GF-D8 (cell line): ENCODE measurements at places on chromosomes 1 and 21.

DNA sequence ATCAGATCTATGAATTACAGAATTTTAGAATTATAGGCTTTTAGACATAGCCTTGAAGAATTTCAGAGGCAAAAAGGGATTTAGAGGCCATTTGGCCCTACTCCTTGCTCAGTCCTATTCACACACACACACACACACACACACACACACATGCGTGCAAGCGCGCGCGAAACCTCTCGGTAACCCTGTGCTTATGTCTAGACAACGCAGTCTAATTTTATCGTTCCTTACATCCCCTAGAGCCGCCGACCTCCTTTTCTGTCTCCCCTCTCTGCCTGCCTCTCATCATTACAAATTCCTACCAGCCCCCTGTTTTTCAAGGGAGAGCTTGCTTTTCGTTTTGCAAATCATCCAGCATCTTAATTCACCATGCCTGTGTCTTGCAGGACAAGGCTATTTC, 252.1 kb downstream of the FOXD2 start:
- DNase-seq = no peak

DNA sequence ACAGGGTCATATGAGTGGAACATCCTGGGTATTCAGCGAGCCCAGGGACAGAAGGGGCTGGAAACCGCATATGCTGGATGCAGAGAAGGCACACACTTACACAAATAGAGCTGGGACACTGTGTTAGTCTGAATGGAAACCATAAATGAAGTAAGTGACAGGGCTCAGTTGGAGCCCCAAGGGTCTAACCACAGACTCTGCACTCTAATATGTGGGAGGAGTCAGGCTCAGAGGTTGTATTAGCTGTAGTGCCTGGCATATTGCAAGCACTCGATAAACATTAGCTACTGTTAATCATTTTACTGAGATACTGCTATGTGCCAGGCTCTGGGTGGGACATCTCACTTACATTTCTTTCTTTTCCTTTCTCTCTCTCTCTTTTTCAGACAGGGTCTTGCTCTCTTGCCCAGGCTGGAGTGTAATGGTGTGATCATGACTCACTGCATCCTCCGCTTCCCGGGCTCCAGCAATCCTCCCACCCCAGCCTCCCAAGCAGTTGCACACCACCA, 6.5 kb upstream of the OLIG1 start:
- DNase-seq = no peak

DNA sequence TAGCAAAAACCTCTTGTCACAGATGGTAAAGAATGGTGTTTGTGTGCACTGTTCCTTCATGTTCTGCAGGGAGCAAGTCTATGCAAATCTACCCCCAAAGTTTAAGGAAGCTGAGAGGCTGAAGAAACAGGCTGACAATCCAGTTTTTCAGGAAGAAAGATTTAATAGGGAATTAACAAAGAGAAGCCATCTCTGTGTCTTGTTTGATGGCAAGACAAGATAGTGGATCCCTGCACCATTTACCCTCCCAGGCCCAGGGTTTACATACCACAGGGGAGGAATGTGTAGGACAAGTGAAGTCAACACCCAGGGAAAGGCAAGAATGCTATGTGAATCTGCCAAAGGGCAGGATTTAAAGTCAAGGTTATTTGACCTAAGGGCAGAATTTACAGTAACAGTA, 48.1 kb upstream of the FNBP1L start:
- no peak for DNase-seq

GRCh38 chr1:50976111-50976889, 6.3 kb downstream of the CDKN2C start:
- no peak for DNase-seq
